Placental pericyte (primary cell): ENCODE measurements at places on chromosomes 7 and 10. TPM values are rescaled to one million over a fixed set of nuclear protein-coding genes. Genes with fewer than 3 reads are reported as not detected.

The EPHA1 gene
- 0.43 TPM in 1 of 2 replicates, not detected in the other for total RNA-seq

The TLX1 gene
- not detected in 2 replicates for total RNA-seq

The PIK3AP1 gene
- total RNA-seq = under 0.01 and 0.43 TPM in 2 replicates

The SEMA3A gene
- 18.4 and 129 TPM in 2 replicates for total RNA-seq

The CD36 gene
- 1.4 and 8.8 TPM in 2 replicates for total RNA-seq

The GNG11 gene
- 45.1 and 93.5 TPM in 2 replicates for total RNA-seq

The GDF2 gene
- 0.14 TPM in 1 of 2 replicates, not detected in the other for total RNA-seq

The KDM7A gene
- 3.6 and 6.3 TPM in 2 replicates for total RNA-seq

The CRPPA gene
- total RNA-seq = 1.3 and 2.9 TPM in 2 replicates

The ERVW-1 gene
- not detected in 2 replicates for total RNA-seq

The MYL10 gene
- total RNA-seq = not detected in 2 replicates

The METTL2B gene
- total RNA-seq = 24.7 and 47.7 TPM in 2 replicates

The MEST gene
- total RNA-seq = 97.6 and 860 TPM in 2 replicates

The FAM237B gene
- not detected in 2 replicates for total RNA-seq

The CALML3 gene
- not detected in 2 replicates for total RNA-seq

The ZNF25 gene
- total RNA-seq = 6.6 and 8.2 TPM in 2 replicates

The SPDYE6 gene
- not detected in 2 replicates for total RNA-seq

The BHLHA15 gene
- total RNA-seq = 1.7 and 16.2 TPM in 2 replicates

The OPALIN gene
- total RNA-seq = not detected in 2 replicates

The FAM25G gene
- not detected in 2 replicates for total RNA-seq

The UPF2 gene
- total RNA-seq = 13.8 and 14.2 TPM in 2 replicates

The PRLHR gene
- not detected in 2 replicates for total RNA-seq

The ACTL6B gene
- not detected in 2 replicates for total RNA-seq

The TMEM184A gene
- total RNA-seq = 0.44 and 0.86 TPM in 2 replicates

The MINDY4 gene
- 6.6 and 18.3 TPM in 2 replicates for total RNA-seq

The EPDR1 gene
- 1.8 and 14.5 TPM in 2 replicates for total RNA-seq

The NDUFA5 gene
- 17.5 and 33.1 TPM in 2 replicates for total RNA-seq

The NOLC1 gene
- total RNA-seq = 46.5 and 56.2 TPM in 2 replicates

The ZFAND2A gene
- total RNA-seq = 18.5 and 57.8 TPM in 2 replicates

The STAG3 gene
- total RNA-seq = 0.44 and 1.1 TPM in 2 replicates

The PPP1R17 gene
- not detected in 2 replicates for total RNA-seq

The TDRD1 gene
- 0.44 TPM in 1 of 2 replicates, not detected in the other for total RNA-seq

The ZNF239 gene
- 4.4 and 6.0 TPM in 2 replicates for total RNA-seq

The EBF3 gene
- total RNA-seq = 0.14 TPM in 1 of 2 replicates, not detected in the other

The ITGB8 gene
- 4.3 and 4.8 TPM in 2 replicates for total RNA-seq

The TMEM209 gene
- total RNA-seq = 29.5 and 32.0 TPM in 2 replicates

The ATRNL1 gene
- total RNA-seq = 4.6 TPM in 1 of 2 replicates, not detected in the other

The PDSS1 gene
- 2.6 and 9.6 TPM in 2 replicates for total RNA-seq

The TMEM139 gene
- not detected in 2 replicates for total RNA-seq

The AGR2 gene
- total RNA-seq = under 0.01 TPM in 1 of 2 replicates, not detected in the other

The BLOC1S2 gene
- total RNA-seq = 36.1 and 49.2 TPM in 2 replicates

The PTPRE gene
- 12.9 and 21.6 TPM in 2 replicates for total RNA-seq

The CLDN3 gene
- total RNA-seq = not detected in 2 replicates

The ANKRD30A gene
- under 0.01 TPM in 1 of 2 replicates, not detected in the other for total RNA-seq

The MAD1L1 gene
- 37.2 and 47.2 TPM in 2 replicates for total RNA-seq

The C7orf33 gene
- not detected in 2 replicates for total RNA-seq

The MPP7 gene
- 0.14 TPM in 1 of 2 replicates, not detected in the other for total RNA-seq

The A1CF gene
- total RNA-seq = not detected in 2 replicates

The ZEB1 gene
- 109 and 126 TPM in 2 replicates for total RNA-seq

The ARHGEF35 gene
- 0.66 and 1.1 TPM in 2 replicates for total RNA-seq

The ASB15 gene
- not detected in 2 replicates for total RNA-seq

The ZSCAN21 gene
- total RNA-seq = 7.9 and 10.5 TPM in 2 replicates
